ENCODE measurements at places on chromosomes 3 and 15.

- peak; percentile 84 for DNase-seq
Observed at GRCh38 chr15:43469867-43470266, 23.1 kb downstream of the TP53BP1 start.

DNA sequence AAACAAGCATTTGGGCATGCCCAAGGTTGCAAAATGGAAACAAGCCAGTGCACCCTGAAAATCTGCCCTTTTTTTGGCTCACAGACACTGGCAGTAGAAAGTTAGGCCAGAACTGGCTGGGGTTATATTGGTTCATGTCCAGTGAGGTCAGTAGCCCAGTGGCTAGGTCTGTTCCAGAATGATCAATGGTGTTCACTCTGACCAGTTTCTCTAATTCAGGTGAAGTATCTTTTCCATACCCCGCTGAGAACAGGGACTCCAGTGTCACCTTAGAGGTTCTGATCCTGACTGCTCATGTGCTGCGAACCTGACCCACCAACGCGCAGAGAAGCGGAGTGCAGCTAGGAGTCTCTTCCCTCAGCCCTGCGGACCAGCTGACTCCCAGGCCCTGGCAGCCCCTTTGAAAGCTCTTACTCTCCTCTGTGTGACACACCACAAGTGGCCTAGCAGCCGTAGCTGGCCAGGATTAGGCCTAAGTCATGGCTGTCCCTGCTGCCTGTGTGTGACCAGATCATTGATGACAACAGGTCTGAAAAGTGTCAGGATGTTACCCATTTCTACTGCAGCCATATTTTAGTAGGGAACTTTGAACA lies 123.5 kb downstream of the GHSR start:
- no peak for DNase-seq

DNA sequence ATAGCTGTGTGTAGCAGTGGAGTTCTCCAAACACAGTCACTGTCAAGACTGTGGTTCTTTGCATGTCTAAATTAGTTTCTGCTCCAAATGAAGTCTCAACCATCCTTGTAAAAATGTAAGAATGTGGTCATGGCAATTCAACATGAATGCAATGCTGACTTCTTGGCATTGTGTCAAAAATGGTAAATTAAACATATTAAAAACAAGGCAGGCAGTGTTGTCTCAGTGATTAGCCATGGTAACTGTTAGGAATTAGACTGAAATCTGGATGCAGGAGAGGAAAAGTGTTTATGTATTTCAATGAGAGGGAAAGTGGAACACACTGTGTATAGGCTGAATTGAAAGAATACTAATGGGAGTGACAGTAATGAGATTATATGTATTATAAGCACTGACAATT lies 597.2 kb downstream of the EDEM1 start:
- DNase-seq = no peak

GRCh38 chr3:13461169-13462124 lies 18.7 kb upstream of the HDAC11 start:
- peak; percentile 79 for DNase-seq

DNA sequence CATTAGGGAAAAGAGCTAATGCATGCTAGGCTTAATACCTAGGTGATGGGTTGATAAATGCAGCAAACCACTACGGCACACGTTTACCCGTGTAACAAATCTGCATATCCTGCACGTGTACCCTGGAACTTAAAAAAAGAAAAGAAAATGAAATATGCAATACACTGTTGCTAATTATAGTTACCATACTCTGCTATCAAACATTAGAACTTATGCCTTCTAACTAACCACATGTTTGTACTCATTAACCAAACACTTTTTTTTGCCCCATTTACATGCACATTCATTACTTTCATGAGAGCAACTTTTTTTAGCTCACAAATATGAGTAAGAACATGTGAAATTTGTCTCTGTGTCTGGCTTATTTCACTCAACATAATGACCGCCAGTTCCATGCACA lies 253.1 kb downstream of the CGGBP1 start:
- no peak for DNase-seq

- DNase-seq = no peak
Observed at GRCh38 chr3:111864821-111865656, 6.0 kb downstream of the PHLDB2 start.

DNA sequence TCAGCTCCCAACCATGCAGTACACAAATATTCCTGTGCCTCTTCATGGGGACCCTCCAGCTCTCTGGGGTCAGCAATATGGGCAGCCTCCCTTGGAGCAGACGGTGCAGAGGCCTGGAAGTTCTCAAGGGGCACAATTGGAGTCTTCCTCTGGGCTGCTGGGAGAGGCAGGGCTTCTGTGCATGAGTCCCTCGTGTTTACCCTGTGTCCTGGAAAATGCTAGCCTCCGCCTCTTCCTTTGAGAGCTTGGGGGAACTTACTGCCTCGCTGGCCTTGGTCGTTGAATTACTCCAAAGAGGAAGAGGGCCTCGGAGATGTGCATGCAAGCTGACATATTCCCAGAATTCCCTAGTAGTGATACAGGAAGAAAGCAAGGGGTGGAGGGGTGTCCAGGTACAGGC lies 284.4 kb upstream of the IGF1R start:
- no peak for DNase-seq

GRCh38 chr3:169751875-169752274 lies 13.0 kb downstream of the TERC start:
- no peak for DNase-seq

- DNase-seq = no peak
Observed at GRCh38 chr3:177831361-177831760, 634.1 kb upstream of the TBL1XR1 start.

DNA sequence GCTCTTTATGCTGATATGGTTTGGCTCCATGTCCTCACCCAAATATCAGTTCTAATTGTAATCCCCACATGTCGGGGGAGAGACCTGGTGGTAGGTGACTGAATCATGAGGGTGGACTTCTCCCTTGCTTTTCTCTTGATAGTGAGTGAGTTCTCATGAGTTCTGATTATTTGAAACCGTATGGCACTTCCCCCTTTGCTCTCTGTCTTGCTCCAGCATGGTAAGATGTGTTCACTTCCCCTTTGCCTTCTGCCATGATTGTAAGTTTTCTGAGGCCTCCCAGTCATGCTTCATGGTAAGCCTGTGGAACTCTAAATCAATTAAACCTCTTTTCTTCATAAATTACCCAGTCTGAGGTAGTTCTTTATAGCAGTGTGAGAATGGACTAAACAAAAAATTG lies 107.6 kb downstream of the IMPG2 start:
- DNase-seq = peak; percentile 77

DNA sequence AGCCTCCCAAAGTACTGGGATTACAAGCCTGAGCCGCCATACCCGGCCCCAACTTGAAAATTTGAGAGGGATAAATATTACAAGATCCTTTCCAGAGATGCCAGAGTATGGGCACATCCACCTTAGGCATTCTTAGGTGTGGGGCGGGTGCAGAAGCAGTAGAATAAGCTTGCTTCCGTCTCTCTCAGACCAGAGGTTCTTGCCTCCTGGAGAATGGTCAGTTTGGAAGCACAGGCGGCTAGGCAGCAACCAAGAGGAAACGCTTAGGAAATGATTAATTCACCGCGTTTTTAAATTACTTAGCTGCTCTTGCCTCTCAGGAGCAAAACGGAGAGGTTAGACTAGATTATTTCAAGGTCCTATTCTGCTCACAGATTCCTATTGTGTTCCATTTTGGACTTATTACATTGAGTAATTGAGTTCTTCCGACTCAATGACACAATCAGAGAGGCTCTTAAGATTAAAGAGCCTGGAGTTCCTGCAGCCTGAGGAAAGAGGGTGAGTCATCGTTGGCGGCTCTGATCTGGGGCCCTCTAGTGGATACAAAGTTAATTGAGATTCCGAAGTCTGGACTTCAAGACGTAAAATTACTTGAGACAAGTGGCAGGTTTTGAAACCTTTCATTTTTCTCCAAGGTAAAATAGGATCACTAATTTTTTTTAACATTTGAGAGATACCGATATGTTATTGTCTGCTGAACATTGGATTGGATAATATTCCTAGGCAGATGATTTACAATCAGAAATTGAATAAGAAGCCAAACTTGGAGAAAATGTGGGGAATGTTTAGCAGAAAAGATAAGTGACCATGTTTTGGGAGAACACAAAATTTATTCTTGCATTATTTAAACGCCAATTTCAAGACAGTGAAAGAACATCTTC lies 5.8 kb upstream of the TOPAZ1 start:
- DNase-seq = peak; percentile 92

DNA sequence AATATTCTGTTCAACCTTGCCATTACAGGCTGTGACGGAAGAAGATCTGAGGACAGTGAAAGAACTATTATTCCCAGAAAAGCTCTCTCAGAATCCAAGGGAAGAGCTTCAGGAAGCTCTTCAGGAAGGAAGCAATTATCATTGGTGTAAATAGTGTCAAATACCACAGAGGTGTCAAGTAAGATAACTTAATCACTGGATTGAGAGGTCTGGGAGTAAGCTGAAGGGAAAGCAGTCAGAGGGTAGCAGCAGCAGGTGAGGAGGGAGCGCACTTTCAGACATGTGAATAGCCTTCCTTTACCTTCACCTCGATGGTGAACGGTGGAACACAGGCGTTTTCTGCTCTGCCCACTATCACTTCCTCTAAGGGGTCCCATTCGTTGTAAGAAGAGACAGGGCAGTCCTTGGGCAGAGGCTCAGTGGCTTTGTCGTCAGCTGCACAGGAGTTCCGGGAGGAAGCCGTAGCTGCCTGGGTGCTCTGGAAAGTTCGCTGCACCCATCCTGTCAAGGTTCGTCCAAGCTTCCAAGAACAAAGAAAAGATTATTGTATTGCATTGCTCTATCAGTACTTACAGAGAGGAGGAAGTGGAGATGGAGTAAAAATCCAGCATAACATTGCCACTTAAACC lies 1.9 kb downstream of the GATM start:
- no peak for DNase-seq

- no peak for DNase-seq
Observed at GRCh38 chr15:33124279-33124678, 70.2 kb downstream of the FMN1 start.

- DNase-seq = no peak
Observed at GRCh38 chr3:150035910-150036612, 65.4 kb upstream of the PFN2 start.

GRCh38 chr3:43747641-43748040 lies 56.9 kb downstream of the ABHD5 start:
- DNase-seq = no peak

DNA sequence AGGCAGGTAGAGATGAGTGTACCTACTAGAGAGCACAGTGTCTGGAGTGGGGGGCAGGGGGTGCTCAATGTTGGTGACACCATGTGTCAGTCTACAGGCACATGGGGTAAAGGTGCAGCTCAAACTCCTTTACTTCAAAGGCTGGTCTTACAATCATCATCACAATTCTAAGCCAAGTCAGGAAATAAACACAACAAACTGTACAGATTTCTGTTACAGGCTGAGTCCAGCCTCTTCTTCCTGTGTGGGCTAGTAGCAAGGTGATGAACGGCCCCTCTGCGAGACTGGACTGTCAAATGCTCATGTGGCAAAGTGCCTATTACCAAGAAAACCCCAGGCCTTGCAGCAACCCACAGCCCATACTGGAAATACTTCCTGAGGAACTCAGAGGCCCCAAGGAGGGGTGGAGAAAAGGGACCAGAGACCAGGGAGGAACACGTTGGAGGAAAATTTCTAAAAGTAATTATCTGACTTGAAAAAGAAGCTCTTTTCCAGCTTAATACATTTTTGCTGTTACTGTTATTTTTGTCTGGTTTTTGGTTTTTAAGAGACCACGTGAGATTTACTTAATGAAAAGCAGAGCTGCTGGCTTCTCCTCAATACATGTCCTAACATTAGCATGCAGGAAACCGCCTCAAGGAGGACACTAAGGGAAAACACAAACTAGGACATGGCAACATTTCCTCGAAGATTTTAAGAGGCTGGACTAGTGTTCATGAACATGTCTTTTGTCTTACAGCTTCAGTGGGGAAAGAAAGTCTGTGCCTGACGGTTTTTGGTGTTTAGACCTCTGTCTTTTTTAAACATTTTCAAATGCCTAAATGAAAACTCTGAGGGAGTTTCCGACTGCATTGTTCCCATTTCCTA lies 29.5 kb downstream of the TBC1D2B start:
- no peak for DNase-seq

- DNase-seq = no peak
Observed at GRCh38 chr3:187236962-187237361, 39.7 kb downstream of the RTP1 start.

GRCh38 chr3:25557694-25558093 lies 107.0 kb downstream of the TOP2B start:
- DNase-seq = no peak

DNA sequence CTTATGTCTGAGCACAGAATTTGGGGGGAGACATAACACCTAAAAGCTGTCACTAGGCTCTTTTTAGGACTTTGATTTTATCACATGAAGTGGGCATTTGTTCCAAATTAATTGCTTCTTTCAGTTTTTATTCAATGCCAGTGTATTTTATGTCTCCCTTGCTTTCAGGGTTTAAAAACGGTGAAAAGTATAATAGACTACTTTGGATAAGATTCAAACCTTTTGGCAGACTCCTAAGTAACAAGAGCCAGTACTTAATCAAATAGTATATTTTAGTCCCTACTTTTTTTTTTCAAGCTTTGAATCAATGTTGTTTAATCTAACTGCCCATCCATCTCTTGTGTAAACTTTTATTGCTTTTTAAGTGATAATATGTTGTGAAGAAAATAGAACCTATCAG lies 847.2 kb upstream of the DPPA4 start:
- no peak for DNase-seq

DNA sequence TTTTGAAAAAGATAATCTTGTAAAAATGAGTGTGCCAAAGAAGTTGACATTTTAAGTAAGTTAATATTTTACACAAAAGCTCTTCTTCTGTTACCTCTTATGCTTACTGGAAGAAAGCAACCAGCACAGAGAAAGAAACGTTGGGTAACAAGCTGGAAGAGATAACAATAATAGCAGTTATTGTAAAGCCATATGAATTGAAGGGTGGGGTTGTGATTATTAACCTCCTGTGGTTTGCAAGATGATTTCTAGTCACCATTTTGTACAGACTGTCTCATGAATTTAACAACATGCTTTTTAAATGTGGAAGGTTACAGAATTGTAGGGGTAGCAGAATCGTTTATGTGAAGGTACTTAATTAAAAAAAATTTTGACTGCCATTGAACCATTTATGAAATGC lies 9.2 kb downstream of the RAP2B start:
- no peak for DNase-seq

DNA sequence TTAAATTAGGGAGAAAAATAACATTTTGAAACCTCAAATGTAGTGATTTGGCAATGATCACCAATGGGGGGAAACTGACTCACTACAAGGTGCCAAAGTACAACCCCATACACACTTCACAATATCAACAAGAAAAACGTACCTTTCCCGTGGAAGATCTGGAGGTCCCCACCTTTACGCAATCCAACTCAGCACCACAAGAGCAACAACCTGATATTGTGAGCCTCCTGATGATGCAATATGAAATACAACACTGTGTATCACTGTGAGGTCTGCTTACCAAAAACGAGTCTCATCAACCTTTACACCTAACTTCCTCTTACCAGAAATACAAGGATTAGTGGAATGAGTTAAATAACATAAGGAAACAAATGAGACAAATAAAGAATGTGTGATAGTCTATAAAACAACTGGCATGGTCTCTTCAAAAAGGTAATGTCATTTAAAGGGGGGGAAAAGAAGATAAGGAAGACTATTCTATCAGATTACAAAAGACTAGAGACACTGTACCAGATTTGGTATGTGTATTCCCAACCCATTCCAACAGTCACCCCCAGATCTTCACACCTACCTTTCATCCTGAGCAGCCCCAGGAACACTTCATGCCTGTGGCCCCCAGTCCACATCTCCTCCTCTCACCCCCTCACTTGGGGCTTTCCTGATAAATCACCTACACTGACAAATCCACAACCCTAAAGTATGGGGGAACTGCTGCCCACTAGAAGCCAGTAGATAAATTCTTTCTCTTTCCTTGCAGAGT lies 27.7 kb downstream of the DLG1 start:
- peak; percentile 37 for DNase-seq

Measured in OCI-M1 (cell line).